ENCODE measurements at places on chromosomes 7 and 10.

GRCh38 chr7:7805511-7806153, 87.2 kb upstream of the RPA3 start:
- DNase-seq, result no peak

GRCh38 chr10:97898429-97898828, 48.8 kb downstream of the GOLGA7B start:
- no peak for DNase-seq

DNA sequence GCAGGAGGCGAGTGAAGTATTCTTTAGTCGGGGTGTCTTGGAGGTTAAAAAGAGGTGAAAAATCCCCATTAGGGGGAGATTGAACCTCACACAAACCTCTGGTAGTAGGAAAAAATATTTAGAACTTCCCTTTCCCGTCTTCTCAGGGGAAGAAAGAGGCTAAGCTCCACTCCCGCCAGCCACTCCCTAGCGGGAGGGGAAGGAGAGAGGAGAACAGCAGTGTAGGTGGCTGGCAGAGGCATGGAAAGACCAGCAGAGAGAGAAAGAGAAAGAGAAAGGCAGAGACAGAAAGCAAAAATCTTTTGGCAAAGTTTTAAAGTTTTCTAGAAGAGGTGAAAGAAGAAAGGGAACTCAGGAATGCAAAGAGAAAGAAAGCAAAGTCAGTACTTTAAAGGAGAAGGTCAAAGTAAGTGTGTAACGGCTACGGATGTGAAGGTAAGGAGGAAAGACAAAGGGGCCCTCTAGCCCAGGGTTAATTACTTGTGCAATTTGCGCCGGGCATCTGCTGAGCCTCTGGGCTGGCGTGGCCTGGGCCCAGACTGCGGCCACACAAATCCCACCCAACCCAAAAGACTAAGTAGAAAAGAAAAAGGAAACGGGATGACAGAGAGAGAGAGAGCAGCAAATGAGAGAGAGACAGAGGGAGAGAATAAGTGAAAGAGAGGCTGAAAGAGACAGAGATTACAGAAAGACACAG, 72.3 kb upstream of the ZNF746 start:
- DNase-seq, result no peak

DNA sequence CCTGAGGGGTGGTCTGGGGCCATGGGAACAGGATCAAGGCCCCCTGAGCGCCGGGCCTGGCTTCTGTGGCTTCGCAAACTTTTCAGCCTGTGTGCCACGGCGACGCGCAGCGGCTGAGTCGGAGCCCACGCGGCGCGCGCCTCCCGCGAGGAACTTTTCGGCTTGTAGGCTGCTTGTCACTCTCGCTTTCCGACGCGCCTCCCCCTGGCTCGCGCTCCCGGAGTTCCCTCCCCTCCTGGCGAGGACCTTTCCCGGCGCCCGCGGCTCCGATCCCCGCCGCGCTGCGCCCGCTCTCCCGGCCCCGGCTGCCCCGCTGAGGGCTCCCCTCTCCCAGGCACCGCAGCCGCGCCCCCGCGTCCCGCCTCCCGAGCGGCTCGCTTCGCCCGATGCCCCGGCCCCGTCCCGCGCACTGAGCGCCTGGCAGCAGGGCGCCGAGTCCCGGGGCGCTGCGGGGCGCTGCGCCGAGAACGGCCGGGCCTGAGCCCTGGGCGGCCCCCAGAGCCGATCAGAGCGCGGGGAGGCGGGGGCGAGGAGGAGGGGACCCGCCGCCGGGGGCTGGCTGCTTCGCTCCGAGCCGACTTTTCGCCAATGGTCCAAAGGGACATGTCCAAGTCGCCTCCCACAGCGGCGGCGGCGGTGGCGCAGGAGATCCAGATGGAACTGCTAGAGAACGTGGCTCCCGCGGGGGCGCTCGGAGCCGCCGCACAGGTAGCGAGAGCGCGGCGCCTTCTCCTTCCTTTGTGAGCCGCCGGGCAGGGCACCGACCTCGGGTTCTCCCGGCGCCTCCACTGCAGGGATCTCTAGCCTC, at the start of gene CACNB2:
Gene CACNB2, plus strand, starts transcription at position 276 of the 808 bp plus-strand sequence.
- no peak for DNase-seq

DNA sequence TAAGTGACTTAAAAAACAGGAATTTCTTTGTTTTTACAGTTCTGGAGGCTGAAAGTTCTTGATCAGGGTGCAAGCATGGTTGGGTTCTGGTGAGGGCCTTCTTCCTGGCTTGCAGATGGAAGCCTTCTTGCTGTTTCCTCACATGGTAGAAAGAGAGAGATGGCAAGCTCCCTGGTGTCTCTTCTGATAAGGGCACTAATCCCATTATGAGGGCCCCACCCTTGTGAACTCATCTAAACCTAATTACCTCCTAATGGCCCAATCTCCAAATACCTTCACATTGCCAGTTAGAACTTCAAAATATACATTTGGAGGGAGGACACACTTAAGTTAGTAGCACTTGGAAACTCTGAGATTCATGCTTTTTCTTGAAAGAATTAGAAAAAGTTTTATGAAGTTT, 314.4 kb upstream of the AOAH start:
- no peak for DNase-seq

DNA sequence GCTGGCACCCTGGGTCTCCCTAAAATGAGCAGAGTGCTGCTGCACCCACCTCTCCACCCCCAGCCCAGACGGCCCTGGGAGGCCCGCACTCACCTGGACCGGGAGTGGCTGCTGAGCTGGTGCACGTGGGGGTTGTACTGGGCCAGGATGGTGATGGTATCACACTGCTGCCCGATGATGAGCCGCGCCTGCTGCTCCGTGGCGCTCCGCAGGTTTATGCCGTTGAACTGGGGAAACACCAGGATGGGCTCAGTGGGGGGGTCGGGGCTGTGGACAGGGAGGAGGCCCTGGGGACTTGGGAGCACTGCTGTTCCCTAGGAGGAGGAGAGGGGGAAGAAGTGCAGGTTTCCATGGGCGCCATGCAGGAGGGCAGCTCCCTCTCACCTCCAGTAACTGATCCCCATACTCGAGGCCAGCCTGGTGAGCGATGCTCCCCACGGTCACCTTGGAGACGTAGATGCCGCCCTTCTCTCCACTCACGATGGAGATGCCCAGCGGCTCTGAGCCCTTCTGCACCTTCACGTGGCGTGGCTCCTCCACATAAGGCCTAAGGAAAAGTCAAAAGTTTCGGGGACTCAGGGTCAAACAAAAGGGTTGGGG, 114.6 kb downstream of the DLG5 start:
- no peak for DNase-seq

DNA sequence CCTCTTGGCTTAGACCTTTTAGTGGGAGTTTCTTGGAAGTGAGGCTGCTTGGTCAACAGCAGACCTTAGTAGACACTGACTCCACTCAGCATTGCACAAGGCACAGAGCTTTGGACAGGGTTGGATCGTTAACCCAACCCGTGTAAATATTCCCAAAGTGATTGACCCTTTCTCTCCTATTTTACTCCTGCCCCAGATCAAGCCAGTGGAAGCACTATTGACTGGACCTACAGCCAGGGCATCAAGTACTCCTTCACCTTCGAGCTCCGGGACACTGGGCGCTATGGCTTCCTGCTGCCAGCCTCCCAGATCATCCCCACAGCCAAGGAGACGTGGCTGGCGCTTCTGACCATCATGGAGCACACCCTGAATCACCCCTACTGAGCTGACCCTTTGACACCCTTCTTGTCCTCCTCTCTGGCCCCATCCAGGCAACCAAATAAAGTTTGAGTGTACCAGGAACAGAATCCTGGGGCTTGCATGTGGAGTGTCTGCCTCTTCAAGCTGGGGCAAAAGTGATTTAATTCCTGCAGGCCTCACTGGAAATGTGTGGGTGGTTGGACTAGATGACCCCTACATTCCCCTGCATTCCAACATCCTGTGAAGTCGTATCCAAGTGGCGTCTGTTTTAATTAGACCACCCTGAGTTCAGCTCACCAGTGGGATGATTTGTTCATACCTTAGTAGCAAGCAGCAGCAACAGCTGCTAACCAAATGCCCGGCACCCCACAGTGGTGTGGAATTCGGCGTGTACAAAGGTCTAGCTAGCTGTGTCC, 7.5 kb downstream of the CPA1 start:
- DNase-seq, result no peak

- no peak for DNase-seq
Observed at GRCh38 chr7:36044101-36044892, 108.8 kb upstream of the EEPD1 start.

DNA sequence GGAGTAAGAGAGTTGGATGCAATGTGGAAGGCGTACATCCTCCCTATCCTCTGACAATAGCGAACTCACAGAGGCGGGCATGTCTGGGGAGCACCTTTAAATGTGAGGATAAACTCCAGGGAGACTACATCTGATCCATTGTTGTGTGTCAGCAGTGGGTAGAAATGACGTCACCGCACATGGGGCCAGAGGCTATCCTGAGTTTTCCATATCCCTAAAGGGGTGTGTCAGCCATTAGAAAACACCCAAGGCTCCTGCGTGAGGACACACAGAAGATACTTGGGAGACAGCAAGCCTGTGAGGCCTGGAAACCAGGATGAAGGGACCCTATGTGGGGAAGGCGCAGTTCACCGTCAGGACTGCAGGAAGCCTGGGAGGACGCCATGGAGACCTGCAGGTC, 17.2 kb upstream of the CDHR3 start:
- no peak for DNase-seq

- DNase-seq, result no peak
Observed at GRCh38 chr7:73987298-73987697, 40.7 kb upstream of the ELN start.

GRCh38 chr10:50529660-50530059, 94.1 kb downstream of the SGMS1 start:
- DNase-seq, result no peak

DNA sequence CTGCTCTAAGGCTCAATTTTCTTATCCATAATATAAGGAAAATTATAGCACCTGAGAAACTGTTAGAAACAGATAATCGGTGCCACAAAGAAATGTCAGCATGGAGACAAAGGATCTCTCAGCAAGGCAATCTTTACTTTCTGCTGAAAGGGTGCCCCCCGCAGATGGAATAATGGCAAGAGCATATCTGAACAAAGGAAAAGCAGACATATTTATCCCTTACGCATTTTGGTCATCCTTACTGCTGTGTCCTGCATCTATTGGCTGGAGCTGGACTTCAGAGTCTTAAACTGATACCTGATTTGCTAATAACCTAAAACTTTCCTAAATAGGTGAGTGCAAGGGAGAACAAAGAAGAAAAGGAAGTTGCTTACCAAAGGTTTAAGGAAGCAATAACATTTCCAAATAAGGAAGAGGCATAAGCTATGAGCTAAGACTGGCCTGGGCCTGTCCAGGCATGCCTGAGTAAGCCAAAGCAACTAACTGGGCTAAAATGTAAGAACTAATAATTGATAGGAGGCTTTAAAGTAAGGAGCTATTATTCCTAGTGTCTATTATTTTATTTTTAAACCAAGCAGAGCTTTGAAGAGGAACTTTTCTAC, 39.6 kb upstream of the ELMO1 start:
- DNase-seq, result no peak

GRCh38 chr10:61359452-61359851, 93.7 kb downstream of the TMEM26 start:
- DNase-seq, result no peak

DNA sequence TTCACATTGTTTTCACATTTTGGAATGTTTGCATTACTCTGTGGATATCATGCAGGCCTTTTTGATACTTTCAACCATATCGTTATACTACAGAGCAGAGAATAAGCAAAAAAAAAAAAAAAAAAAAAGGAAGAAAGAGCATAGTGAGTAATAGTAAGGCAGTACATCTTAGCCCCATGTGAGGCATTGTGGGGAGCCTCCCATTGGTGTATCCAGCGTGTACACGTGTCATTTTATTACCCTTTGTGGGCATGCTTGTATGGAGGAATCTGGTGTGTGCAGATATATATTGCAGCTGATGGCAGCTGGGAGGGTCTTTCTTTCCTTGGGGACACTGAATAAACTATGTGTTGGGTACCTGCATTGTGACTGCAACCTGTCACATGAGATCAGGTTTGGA, 19.6 kb downstream of the R3HCC1L start:
- no peak for DNase-seq

DNA sequence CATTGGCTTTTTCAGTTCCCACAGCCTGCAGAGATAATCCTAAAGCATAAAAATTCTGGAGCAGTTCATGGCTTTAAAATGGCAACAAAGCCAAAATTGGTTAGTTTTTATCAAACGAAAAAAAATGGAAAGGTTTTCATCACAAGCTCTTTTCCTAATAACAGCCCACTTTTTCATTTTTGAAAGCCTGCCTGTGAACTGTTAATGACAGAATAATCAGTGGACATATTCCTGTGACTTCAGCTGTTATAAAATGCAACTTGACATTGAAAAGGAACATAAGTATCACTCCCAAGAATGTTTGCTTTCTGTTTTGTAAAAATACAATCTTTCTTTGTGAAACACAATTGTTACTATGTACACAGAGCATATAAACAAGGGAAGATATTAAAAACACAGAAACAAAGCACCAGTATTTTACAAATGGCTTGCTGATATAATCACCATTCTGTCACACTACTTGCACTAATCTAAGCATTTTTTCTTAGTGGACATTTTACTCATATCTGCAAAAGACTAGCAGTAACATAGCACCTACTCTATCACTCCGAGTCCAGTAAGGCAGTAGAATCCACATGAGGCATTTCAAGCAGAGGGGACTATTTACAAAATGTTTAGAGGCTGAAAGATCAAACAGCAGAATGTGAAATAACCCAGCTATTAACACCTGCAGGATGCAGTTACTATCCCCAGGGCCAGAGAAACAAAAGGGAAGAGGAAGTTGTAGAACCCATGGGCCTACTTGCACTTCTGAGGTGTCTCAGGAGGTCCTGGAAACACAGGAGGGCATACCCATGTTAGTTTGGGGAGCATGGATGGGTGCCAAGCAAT, 26.4 kb downstream of the MACC1 start:
- DNase-seq, result no peak

DNA sequence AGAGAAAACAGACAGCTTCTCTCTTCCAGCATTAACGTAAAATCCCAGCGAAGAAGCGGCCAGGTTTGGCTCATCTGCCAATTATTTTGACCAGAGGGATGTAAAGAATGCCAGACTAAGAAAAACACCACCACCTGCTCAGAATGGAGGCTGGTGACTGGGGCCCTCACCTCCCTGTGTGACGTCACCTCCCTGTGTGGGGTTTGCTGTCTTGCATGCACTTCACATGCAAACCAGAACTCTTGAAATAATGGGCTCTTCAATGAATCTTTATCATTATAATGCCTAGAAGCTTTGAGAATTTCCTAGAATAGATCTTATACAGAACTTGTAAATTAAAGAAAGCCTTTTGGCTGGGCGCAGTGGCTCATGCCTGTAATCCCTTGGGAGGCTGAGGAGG, 101.8 kb upstream of the WAC start:
- DNase-seq, result no peak

- DNase-seq, result no peak
Observed at GRCh38 chr7:8357536-8357935, 75.9 kb upstream of the NXPH1 start.

DNA sequence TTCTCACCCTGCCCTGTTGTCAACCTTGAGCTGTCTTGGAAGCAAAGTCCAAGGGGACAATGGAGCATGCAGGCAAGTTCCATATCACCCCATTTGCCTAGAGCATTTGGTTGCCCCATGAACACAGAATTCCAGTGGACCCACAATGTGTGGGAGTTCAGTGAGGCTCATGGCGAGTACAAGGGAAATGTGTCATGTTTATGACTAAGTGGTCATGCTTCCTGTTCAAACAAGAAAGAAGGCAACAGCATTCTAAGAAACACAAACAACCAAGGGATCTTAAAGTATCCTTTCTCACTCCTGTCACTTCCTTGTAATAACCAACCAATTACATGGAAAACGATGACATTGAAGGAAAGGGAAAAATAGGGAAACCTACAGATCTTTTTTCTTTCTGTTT, 513.0 kb downstream of the INHBA start:
- DNase-seq, result no peak

- no peak for DNase-seq
Observed at GRCh38 chr7:77413128-77413527, 3.0 kb downstream of the GSAP start.

- DNase-seq, result peak; percentile 58
Observed at GRCh38 chr7:7972128-7972527, 3.5 kb downstream of the GLCCI1 start.
